GM23248 (cell line): ENCODE measurements at places on chromosomes 2 and 18. TPM values are rescaled to one million over a fixed set of nuclear protein-coding genes. Genes with fewer than 3 reads are reported as not detected.

PROC gene
- not detected in 2 replicates for total RNA-seq

DNA sequence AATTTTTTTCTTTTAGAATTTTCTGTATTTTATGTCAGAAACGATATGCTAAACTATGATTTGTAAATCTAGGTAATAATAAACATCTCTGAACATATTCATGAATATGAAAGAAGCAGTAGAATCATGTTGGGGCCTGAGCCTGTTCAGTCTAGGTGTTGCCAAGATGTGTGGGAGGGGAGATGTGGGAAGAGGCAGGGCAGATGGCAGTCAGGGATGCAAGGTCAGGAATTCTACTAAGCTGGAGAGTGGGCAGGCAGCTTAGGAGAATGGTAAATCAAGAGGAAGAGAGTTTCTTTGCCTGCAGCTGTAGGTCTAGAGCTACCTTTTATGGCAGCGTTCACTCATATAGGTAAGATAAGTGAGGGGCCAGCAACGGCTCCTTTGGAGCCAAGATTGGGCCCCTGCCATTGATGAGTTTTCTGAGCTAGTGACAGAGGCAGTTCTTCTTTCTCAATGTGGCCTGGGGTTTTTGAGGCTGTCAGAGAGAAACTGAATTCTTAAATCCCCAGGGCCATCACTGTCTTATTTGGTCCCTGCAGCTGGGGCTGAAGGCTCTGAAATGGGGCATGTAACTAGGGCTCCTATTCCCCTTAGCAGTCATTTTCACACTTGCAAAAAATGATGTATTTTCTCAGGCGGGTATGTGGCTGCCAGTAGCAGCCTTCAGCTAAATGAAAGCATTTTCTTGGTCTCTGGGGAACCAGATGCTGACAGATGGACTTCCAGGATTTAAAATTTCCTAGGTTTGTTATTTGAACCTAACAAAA lies 232.8 kb downstream of the PIK3C3 start:
- DNase-seq = no peak

OTOS gene
- total RNA-seq = not detected in 2 replicates

GRCh38 chr2:44392338-44392943 lies 30.7 kb downstream of the CAMKMT start:
- peak; percentile 68 for DNase-seq

NEUROD1 gene
- not detected in 2 replicates for total RNA-seq

DNA sequence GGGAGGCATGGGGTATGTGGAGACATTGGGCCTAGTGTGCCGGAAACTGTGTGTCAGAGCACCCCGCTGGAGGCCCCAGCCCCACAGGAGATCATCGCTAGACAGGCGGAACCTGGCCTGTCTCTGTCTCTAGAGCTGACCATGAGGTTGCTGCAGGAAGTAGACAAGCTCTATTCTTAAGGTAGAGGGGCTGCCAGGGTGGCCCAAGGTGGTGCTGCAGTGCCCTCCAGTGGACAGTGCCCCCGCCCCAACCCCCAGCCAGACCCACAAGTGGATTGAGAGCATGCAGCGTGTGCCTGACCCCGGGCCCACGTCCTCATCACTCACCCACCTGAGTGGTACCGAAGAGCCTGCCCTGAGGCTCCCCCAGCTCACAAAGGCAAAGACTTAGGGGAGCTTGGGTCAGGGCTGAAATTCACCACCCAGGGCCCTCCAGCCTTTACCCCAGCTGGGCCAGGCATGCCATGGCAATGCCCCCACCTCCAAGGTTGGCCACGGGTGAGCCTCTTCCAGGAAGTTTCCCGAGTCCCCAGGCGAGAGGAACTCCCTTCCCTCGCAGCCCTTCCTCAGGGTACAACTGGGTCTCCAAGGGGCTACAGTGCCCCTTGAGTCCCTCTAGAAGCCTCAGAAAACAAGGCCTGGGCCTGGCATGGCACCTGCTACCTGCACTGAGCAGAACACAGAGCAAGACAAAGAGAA lies 155.0 kb downstream of the TTC32 start:
- DNase-seq = peak; percentile 28

GRCh38 chr18:24601585-24601984 lies 141.1 kb downstream of the HRH4 start:
- DNase-seq = no peak

DNA sequence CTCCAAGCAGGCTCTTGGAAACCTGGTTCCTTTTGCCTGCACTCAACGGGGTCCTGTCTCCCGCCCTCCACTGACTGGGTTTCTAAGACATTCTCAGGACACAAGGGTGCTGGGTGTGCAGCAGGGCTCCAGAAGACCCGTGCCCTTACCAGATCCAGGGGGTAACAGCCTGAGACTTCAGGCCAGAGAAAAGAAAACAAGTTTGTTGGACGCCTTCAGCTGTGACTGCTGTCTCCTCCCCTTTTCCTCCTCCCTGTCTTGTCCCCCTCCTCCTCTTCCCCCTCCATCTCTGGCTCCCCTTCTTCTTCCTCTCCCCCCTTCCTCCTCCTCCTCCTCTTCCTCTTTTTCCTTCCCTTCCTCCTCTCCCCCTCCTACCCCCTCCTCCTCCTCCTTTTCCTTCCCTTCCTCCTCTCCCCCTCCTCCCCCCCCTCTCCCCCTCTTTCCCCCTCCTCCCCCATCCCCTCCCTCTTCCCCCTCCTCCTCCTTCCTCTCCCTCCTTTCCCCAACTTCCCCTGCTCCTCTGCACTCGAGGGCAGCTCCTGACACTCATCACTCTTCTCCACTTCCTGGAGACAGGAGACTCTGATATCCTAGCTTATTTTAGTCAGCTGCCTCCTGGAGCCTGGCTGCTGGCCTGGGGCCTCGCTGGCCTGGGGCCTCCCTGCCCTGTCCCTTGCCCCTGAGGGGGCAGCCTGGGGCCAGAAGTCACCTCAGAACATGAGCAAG lies 12.4 kb downstream of the ADRA2B start:
- no peak for DNase-seq

- DNase-seq = no peak
These were observed 18.2 kb downstream of the LMAN1 start for GRCh38 chr18:59340817-59341216.
